ENCODE measurements at places on chromosomes 16 and 17. TPM values are rescaled to one million over a fixed set of nuclear protein-coding genes. Genes with fewer than 3 reads are reported as not detected.

DNA sequence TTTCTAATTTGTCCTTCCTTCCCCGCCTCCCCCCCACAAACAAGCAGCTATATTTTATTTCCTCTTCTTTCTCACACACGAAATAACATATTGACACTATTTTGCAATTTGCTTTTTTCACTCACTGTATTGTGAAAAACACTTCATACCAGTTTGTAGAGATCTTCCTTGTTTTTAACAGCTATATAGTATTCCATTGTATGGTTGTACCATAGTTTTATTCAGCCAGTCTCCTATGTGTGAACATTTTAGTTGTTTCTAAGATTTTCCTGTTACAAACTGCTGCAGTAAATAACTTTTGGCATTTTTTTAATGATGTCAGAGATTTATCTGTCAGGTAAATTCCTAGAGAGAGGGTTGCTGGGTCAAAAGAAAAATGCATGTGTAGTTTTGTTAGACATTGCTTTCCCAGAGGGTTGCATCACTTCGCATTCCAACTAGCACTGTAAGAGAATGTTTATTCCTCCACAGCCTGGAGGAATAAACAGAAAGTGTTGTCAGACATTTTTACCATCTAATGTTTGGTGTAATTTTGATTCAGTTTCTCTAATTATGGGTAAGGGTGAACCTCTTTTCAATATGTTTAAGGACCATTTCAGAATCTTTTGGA lies 101.2 kb downstream of the MRTFB start:
- no peak for DNase-seq

DNA sequence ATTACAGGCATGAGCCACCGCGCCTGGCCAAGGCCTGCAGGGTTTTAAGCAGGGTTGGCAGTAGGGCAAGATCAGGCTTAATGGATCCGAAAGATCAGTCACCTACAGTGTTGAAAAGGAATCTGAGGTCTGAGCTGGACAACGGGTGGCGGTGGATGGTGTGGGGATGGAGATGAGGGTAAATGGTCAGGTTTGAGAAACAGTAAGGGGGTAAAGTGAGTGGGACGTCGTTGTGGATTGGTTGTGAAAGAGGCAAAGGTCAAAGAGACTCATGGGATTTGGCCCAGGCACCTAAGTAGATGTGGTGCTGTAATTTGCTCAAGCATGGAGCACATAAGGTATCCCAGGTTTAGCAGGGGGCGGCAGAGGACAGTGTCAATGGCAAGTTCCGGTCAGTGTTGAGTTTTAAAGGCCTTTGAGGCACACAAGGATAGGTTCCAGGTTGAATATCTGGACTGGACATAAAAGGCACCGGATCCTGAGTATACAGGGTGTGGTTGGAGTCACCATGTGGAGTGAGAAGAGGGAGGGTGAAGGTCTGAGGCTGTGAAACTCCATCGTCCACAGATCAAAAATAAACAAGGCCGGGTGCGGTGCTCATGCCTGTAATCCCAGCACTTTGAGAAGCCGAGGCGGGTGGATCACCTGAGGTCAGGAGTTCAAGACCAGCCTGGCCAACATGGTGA lies 1.1 kb upstream of the SLC16A5 start:
- no peak for DNase-seq

- no peak for DNase-seq
These were observed 1.4 kb upstream of the PRDM7 start for GRCh38 chr16:90078579-90078895.

DNA sequence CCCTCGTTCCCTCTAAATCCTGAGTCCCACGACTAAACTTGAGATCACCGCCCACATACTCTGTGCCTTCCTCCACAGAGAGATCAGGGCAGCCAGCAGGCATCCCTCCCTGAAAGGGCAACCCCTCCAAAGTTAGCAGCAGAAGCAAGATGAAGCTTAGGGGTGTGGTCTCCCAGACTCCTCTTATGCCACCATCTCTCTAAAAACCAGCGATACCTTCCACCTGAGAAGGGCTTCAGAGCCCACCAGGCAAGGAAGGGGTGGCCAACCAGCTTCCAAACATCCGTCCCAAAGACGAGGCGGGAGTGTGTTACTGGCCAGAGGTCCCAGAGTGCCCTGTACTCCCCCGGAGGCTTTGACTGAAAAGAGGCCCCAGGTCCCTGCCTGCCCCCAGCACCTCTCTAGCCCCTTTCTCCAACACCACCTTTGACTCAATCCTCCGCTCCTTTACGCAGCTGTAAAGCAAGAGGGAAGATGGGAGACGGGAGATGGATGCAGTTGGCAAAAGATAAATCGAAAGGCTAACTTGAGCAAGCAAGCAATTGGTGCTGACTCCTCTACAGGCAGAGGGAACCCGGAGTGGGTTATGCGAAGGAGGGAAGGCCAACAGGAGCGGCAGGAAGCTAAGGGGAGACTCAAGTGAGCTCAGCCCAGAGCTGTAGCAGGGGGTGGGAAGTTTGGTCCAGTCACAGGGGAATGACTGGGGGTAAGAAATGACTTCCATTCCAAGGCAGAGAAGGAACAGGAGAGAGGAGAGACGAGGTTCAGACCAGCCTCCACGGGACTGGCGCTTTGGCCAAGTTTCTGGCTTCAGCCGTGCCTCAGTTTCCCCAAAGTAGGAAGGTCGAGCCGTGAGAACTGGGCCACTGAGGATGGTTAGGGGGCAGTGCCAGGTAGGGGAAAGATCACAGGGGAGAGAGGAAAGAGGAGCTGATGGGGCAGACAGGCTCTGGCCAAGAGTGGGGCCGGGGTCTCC lies 1.0 kb downstream of the ST3GAL2 start:
- no peak for DNase-seq

GRCh38 chr17:47184681-47185080 lies 4.4 kb downstream of the CDC27 start:
- no peak for DNase-seq

DNA sequence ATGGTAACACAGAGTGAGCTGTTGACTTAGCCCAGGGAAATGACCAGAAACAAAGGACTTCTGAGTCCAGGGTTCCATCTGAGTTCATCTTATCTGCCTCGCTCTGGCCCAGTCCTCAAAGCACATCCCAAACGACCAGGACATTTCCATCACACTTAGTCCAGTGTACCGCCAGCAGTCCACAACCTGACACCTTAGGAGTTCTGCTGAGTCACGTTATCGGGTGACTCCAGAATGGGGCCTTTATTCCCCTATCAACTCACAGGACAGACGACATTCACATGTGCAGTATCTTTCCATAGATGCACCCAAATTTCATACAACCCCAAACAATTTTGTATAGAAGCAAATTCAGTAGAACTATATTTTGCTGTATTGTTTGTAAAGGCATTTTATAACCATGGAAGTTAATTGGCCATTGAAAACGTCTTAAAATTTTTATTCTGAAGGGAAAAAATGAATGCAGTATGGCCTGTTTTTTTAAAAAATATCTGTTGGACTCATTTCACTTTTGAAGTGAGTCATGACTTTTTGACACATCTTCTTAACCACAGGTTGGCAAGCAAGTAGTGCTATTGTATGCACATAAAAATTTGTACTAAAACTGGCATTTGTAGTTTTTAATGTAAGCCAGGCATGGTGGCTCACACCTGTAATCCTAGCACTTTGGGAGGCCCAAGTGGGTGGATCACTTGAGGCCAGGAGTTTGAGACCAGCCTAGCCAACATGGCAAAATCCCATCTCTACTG lies 46.3 kb downstream of the ZNF18 start:
- no peak for DNase-seq

DNA sequence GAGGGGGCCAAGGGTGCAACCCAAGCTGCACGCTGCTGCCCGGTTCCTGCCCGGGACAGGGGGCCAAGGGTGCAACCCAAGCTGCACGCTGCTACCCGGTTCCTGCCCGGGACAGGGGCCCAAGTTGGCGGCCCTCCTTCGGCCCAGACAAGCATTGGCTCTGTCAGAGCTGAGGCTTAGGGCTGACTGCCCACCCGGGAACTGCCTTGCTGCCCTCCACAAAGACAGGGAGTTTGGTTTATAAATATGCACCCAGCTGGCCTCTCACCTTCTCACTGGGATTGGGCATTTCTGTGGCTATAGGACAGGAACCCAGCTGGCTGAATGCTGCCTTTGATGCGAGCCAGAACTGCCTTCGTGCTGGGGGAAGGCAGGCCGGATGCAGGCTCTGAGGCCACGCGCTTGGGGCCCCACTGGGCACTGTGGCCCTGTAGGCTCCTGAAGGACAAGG lies 105.7 kb downstream of the IRX5 start:
- DNase-seq = no peak

GRCh38 chr16:35214840-35215239 lies 1755.4 kb downstream of the TP53TG3F start:
- no peak for DNase-seq

- DNase-seq = peak; percentile 69
These were observed 10.3 kb downstream of the ZNF469 start for GRCh38 chr16:88393034-88393433.

GRCh38 chr17:35747540-35748017 lies 5.5 kb downstream of the GAS2L2 start:
- DNase-seq = peak; percentile 78

DNA sequence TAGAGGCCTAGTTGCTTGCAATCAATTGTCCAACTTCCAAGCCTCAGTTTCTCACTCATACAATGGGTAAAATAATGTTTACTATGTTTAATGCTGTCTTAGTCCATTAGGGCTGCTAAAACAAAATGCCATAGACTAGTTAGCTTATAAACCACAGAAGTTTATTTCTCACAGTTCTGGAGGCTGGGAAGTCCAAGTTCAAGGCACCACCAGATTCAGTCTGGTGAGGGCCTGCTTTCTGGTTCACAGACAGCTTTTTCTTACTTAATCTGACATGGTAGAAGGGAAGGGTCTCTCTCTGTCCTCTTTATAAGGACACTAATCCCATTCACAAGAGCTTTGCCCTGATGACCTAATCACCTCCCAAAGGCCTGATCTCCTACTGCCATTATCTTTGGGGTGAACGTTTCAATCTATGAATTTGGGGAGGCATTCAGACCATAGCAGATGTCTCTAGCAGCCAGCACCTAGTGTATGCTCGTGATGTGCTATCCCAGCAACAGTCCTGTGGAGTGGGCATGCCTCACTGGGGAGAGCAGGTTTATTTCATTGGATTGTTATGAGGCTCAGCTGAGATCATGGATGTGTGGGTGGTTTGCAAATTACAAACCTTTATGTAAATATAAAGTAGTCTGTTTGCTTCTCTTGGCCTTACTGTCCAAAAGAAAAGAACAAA lies 25.2 kb downstream of the YPEL2 start:
- DNase-seq = no peak

DNA sequence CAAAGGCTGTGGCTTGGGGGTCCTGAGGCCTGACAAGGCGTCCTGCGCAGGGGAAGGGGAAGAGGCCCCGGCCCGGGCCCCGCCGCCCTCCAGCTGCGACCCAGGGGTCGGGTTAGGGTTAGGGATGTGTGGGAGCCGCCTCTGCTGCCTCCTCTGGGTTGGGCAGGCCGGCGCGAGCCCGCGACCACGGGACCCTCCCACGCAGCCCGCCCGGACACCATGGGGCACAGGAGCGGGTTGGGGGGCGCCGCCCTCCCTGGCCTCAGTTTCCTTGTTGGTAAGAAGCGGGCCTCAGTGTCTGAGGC lies 386 bp downstream of the CIAO3 start:
- no peak for DNase-seq

DNA sequence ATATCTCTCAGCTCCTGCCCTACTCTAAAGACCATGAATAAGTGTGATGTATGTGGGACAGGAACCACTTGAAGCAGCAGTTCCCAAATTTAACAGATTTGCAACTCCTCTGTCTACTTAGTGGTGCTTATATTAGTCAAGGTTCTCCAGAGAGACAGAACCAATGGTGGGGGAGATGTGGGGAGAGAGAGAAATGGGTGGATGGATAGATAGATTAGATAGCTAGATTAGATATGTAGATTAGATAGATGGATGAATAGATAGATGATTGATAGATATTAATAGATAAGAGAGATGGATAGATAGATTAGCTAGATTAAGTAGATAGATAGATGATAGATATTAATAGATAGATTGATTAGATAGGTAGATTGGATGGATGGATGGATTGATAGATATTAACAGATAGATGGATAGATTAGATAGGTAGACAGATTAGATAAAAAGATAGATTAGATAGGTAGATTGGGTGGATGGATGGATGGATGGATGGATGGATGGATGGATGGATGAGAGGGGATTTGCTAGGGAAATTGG lies 154.0 kb upstream of the NOL11 start:
- no peak for DNase-seq

DNA sequence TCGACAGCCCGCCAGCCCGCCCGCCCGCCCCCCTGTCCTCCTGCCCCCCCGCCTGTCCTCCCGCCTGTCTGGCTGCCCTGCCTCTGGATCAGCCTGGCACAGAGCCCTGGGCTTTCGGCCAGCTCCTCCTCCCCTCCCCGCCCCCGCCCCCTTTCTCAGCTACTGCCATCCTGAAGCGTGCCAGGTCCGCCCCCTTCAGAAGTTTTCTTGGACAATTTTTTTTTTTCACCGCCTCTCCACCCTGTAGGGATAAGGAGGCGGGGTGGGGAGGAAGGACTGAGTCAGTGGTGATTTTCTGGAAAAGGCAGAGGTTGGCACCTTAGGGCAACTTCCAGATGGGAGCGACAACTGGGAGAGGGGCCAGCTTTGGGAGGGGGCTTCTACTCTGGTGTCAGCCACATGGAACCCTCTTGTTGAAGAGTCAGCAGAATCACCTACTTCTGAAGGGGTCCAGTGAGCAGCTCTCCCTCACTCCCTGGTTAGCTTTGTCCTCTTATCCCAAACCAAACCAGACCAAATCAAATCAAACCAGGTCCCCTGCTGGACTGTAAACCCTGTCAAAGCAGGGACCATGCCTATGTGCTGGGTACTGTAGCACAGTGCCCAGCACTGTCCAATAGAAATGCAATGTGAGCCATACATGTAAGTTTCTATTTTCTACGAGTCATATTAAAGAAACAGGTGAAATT lies 19.7 kb downstream of the IGF2BP1 start:
- DNase-seq = peak; percentile 45

- DNase-seq = no peak
These were observed 40.7 kb upstream of the MAP3K14 start for GRCh38 chr17:45357364-45357997.

- peak; percentile 74 for DNase-seq
These were observed 116.9 kb downstream of the NTN1 start for GRCh38 chr17:9138161-9138717.

DNA sequence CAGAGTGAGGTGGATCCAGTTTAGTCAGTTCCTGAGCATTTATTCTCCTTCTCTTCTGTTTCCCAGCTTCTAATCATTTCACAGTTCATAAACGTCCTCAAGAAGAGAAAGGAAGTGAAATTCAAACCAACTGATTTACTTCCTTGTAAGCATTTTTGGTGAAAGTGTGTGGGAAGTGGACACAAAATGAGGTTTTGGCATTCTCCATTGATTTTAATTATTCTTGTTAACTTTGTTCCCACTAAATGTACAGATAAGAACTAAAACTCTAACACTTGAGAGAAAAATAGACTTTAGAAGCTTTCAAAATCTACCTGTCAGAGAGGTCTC lies 42.7 kb upstream of the CORO6 start:
- DNase-seq = no peak

Gene OR1F1
- not detected for total RNA-seq

Gene C17orf107
- total RNA-seq = 0.51 TPM

Gene NUPR1
- 47.3 TPM for total RNA-seq

Gene WSCD1
- 11.2 TPM for total RNA-seq

Gene CHST6
- total RNA-seq = 0.78 TPM

Gene SSTR5
- 20.8 TPM for total RNA-seq

Gene PPY
- not detected for total RNA-seq

Gene TSNAXIP1
- total RNA-seq = 0.32 TPM
